PC-3 (cell line): ENCODE measurements at places on chromosomes 3 and 15.

DNA sequence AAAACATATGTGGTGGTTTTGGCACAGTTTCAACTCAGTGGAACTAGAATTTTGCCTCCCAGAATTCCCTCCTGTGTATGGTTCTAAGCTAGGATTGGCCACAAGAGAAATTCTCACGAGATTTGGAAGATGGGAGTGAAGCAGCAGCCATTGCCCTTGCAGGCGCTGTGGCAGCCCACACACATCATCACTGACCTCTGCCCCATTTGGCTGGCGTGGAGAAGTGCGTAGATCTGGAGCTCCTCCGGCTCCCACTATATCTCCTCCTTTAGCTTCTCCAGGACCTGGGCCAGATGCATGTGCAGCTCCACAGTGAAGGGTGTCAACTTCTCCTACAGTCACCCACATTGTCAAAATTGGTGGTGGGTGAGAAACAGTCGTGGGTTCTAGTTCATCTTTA, 199.6 kb downstream of the EFHB start:
- no peak overlapping the region for H3K4me3 ChIP-seq
- no peaks in the 10 kb centered on the region for H3K36me3 ChIP-seq
- H3K4me1 ChIP-seq: no peaks in the 10 kb centered on the region
- no peak overlapping the region for H3K27ac ChIP-seq
- H3K27me3 ChIP-seq: no peaks in the 10 kb centered on the region

DNA sequence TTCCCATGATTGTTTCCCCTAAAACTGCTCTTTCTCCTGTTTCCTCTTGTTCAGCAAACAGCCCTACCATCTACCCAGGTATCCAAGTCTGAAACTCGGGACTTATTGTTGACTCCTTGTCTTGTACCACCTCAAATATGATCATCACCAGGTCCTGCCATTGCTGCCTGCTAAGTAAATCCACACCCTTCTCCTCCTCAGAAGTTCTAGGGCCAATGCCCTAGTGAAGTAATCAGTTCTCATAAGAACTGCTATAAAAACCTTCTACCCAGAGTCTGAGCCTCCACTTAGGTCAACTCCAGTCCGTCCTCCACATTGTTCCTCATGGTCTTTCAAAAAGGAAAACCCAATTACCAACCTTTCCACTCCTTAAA, 77.0 kb upstream of the IL12A start:
- H3K36me3 ChIP-seq: no peaks in the 10 kb centered on the region
- no peak for DNase-seq
- no peak overlapping the region for H3K4me3 ChIP-seq
- no peak overlapping the region for H3K27ac ChIP-seq
- H3K27me3 ChIP-seq: no peaks in the 10 kb centered on the region

- no peak overlapping the region for H3K27ac ChIP-seq
- no peaks in the 10 kb centered on the region for H3K4me1 ChIP-seq
- DNase-seq: no peak
- peaks cover 29% of the 10 kb centered on the region for H3K27me3 ChIP-seq
- no peak overlapping the region for H3K4me3 ChIP-seq
- H3K36me3 ChIP-seq: no peaks in the 10 kb centered on the region
Measured at GRCh38 chr15:92142242-92143232, 251.1 kb upstream of the ST8SIA2 start.

DNA sequence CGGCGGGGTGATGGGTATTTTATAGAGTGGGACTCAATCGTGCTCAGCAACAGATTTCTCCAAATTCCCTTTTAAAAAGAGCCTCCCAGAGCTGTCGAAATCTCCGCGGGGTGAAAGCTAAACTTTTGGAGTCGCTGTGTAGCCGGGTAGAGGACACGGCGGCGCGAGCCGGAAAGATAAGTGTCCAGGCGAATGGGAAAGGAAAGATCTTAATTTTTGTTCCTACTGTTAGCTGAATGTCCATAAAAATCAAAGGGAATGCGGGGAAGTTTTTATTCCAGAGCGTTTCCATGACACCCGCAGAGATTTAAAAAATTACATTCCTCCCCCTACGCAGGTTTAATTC, 9.1 kb downstream of the EOMES start:
- DNase-seq: peak; percentile 26
- peaks cover 16% of the 10 kb centered on the region for H3K4me1 ChIP-seq
- no peaks in the 10 kb centered on the region for H3K36me3 ChIP-seq
- no peak overlapping the region for H3K27ac ChIP-seq

- no peak overlapping the region for H3K4me3 ChIP-seq
- H3K4me1 ChIP-seq: peaks cover 8% of the 10 kb centered on the region; the same call in 1 of the 2 replicates
- H3K36me3 ChIP-seq: no peaks in the 10 kb centered on the region
- no peak for DNase-seq
- no peak overlapping the region for H3K27ac ChIP-seq
- H3K27me3 ChIP-seq: no peaks in the 10 kb centered on the region
Measured at GRCh38 chr15:75721480-75721922, 8.9 kb upstream of the CSPG4 start.

GRCh38 chr3:86162521-86162920, 828.4 kb downstream of the VGLL3 start:
- no peak overlapping the region for H3K27ac ChIP-seq
- H3K36me3 ChIP-seq: no peaks in the 10 kb centered on the region
- H3K27me3 ChIP-seq: no peaks in the 10 kb centered on the region

DNA sequence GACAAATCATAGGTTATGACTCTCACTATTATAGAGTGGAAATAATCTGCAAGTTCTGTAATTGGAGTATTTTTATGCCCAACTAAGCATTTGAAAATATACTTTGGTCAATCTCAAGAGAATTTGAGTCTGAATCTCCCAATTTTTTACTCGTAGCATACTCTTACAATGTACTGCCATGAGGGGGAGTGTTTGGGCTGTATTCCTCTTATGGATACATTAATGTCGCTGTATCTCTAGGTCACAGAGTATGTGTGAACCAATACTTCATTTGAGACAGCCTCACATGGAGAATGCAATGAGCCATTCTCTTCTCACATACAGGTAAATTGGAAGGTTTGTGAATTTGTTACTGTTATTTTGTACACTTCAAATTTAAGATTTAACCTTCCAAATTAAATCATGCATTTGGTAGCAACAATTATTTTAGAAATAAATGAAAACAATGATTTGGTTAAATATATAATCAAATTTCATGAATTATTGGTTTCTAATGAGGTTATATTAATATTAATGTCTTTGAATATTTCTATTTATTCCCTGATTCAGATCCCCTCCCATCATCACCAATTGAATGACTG, 5.5 kb upstream of the CD200 start:
- peak; percentile 69 for DNase-seq
- no peaks in the 10 kb centered on the region for H3K36me3 ChIP-seq
- no peaks in the 10 kb centered on the region for H3K4me1 ChIP-seq
- no peak overlapping the region for H3K4me3 ChIP-seq
- H3K27ac ChIP-seq: no peak overlapping the region

DNA sequence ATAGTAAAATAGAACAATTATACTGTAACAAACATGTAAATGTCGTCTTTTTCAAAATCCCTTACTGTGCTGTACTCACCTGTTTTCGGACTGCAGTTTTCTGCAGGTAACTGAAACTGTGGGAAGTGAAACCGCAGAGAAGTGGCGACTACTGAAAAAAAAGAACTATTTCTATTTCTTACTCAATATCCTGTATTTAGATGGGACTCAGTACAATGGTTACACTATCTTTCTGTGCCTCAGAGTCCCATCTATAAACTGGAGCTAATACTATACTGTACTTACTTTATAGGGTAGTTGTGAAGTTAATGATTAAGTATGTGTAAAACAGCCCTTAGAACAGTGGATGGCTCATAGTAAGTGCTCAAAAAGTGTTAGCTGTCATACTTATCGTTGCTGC, 14.3 kb upstream of the P2RY12 start:
- no peak overlapping the region for H3K4me3 ChIP-seq
- DNase-seq: no peak
- H3K27me3 ChIP-seq: no peaks in the 10 kb centered on the region

GRCh38 chr3:42851228-42851834, 24.3 kb downstream of the CYP8B1 start:
- H3K36me3 ChIP-seq: no peaks in the 10 kb centered on the region
- no peaks in the 10 kb centered on the region for H3K27me3 ChIP-seq
- peak; percentile 24 for DNase-seq
- no peak overlapping the region for H3K27ac ChIP-seq
- H3K4me3 ChIP-seq: no peak overlapping the region

- H3K27ac ChIP-seq: no peak overlapping the region
- H3K27me3 ChIP-seq: no peaks in the 10 kb centered on the region
- no peak for DNase-seq
- H3K36me3 ChIP-seq: no peaks in the 10 kb centered on the region
Measured at GRCh38 chr3:69451594-69451993, 65.7 kb upstream of the FRMD4B start.

- no peak for DNase-seq
- peaks cover 22% of the 10 kb centered on the region for H3K27me3 ChIP-seq
- H3K27ac ChIP-seq: no peak overlapping the region
- H3K36me3 ChIP-seq: no peaks in the 10 kb centered on the region
Measured at GRCh38 chr3:148883163-148883562, 18.1 kb downstream of the CPA3 start.

DNA sequence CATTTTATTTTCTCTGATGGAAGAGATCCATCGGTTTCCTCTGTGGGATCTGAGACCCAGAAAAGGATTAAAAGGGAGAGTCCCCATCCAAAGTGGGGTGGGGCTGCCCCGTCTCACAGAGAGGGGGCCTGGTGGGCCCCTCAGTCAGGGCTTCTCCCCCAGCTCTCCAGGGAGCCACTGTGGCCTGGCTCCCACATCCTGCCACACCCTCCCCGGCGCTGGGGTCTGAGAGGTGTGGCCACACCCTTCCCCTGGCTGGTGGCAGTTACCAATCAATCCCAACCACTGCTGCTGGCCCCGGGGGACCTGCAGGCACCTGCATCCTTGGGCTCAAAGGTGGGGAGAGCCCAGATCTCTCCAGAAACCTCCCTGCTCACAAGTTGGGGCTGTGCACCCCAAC, 161.8 kb upstream of the IQSEC1 start:
- H3K4me3 ChIP-seq: no peak overlapping the region
- no peaks in the 10 kb centered on the region for H3K27me3 ChIP-seq
- DNase-seq: peak; percentile 17
- H3K4me1 ChIP-seq: peaks cover 13% of the 10 kb centered on the region
- H3K36me3 ChIP-seq: 0 out of 2 replicates have a peak, but pooled peaks cover 2% of the 10 kb centered on the region

GRCh38 chr15:25368850-25369249, 70.0 kb downstream of the UBE3A start:
- no peaks in the 10 kb centered on the region for H3K27me3 ChIP-seq
- DNase-seq: no peak
- H3K27ac ChIP-seq: no peak overlapping the region
- H3K4me3 ChIP-seq: no peak overlapping the region
